NCI-H1436 (cell line): ENCODE measurements at places on chromosomes 5 and 9.

GRCh38 chr5:39730006-39730405 is 305.2 kb upstream of the DAB2 start:
- DNase-seq: no peak

GRCh38 chr5:83029912-83030311 is 47.3 kb downstream of the TMEM167A start:
- DNase-seq: no peak

DNA sequence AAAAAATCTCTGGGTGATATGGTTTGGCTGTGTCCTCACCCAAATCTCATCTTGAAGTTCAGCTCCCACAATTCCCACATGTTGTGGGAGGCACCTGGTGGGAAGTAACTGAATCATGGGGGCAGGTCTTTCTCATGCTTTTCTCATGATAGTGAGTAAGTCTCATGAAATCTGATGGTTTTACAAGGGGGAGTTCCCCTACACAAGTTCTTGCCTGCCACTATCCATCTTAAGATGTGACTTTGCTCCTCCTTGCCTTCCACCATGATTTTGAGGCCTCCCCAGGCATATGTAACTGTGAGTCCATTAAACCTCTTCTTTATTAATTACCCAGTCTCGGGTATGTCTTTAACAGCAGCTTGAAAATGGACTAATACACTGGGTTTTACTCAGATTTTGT is 513.9 kb downstream of the TLE4 start:
- no peak for DNase-seq

DNA sequence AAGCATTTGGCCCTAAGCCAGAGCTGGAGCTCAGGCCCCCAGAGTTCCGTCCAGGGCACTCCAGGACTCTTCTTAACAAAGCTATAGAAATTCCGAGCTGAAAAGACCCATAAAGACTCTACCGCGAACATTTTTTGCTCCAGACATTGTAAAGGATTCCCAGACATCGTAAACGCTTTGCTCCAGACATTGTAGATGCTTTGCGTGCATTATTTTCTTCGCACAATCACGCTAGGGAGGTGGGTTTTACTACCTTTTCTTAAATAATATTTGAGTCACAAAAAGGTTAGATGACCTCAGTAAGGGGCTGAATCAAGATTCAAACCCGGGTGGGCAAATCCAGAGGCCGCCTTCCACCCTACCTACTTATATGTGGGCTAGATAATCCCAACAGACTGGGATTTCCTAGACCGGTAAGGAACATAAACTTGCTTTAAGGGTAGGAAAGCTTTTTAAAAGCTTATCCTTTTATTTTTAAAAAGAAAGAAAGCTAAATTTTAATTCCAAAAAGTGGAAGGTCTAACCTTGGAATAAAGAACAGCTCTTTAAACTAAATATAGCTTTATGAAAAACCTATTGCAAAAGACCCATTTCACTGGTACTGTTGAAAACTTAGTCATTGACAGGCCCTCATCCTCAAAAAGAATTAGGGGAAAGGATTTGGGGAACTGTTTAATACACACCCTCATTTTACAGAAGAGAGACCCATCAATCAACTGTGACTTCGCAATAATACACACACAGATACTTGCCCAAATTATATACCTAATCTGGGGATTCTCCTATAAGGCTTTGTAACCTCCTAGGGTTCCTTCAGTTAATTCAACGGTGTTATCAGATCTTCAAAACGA is 822 bp upstream of the TNIP1 start:
- no peak for DNase-seq

DNA sequence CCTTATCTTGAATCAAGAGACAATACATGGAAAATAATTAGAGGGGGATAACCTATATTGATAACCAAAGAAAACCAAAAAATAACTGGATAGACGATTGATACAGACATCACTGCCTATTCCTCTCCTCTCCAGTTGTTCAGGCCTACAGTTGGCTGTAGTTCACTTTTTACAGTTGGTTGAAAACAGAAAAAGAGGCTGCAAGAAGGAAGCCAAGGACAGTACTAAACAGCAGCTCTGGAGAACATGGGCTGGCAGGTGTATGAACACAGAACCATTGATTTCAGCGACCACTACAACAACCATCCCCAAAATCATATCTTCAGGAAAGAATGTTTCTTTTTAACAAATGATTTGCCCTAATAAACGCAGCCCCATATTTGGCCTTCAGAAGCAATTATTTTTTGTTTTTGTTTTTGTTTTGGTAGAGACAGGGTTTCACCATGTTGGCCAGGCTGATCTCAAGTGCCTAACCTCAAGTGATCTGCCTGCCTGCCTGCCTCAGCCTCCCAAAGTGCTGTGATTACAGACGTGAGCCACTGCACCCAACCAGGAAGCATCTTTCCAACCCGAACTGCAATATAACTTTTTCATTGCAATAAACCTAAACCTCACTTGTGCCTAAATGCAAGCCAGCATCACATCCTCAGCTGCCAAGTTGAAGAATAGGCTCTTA is 64.3 kb downstream of the MLLT3 start:
- no peak for DNase-seq

GRCh38 chr9:93597142-93597706 is 20.8 kb downstream of the PHF2 start:
- no peak for DNase-seq

GRCh38 chr5:9507974-9508373 is 37.9 kb downstream of the SEMA5A start:
- DNase-seq: no peak

DNA sequence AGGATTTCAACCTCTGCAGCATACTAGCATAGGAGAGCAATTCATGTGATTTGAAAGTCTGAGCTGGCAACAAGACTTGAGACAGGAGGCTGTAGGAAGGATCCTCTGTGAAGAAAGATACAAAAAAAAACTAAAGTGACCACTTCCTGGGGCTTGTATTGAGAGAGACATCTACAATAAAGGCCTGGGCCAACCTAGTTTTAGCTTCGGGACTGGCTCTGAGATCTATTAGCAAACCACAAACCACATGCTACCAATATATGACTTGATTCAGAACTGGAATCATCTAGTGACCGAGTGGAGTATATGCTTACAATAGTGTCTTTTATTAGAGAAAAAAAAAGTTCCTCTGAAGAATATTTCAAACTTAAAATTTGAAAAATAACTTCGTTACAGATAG is 1448.9 kb upstream of the CDH6 start:
- DNase-seq: no peak

DNA sequence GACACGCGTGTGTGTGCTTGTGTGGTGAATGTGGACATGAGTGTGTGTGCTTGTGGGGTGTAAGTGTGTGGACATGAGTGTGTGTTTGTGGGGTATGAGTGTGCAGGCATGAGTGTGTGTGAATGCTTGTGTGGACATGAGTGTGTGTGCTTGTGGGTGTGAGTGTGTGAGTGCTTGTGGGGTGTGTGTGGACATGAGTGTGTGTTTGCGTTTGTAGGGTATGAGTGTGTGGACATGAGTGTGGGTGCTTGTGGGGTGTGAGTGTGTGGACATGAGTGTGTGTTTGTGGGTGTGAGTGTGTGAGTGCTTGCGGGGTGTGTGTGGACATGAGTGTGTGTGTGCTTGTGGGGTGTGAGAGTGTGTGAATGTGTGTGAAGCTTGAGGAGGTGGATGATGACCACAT is 29.8 kb upstream of the TIFAB start:
- DNase-seq: no peak

- DNase-seq: no peak
Observed at GRCh38 chr5:127839072-127839471, 135.9 kb downstream of the CCDC192 start.

DNA sequence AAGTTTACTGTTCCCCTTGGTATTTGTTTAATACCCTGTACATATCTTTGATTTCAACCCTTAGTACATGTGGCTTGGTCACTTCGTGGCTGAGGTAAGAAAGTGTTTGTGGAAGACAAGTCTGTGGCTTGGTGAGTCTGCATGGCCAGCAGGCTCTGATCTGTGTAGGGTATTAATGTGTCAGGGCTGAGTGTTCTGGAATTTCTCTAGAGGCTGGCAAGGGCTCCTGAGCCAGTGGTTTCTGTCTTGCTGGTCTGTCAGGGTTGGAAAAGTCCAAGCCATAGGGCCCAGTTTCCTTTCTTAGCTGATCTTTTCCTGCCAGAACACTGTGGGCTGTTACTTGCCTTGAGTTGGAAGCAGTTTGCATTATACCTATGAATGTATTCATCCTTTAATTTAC is 48.0 kb upstream of the FBXL7 start:
- DNase-seq: no peak

- no peak for DNase-seq
Observed at GRCh38 chr5:133396187-133396741, 216.1 kb downstream of the FSTL4 start.

DNA sequence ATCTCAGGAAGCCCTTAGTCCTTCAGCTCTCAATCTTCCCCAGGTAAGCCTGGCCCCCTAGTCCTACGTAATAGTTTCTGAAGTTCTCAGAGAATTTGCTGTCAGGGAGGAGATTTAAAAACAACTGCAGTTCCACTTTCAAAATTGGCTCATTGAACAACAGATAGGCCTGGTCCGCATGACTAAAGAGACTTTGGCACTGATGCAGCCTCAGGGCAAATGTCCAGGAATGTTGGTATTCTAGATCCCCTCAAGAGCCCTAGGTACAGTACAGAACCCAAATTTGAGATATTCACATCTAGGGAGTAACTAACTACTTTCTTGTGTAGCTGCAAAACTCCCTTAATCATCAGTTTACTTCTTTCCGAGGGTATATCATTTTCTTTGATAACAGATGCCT is 162.8 kb downstream of the GABRG2 start:
- no peak for DNase-seq

- no peak for DNase-seq
Observed at GRCh38 chr9:9924376-9924775, 688.4 kb downstream of the PTPRD start.

DNA sequence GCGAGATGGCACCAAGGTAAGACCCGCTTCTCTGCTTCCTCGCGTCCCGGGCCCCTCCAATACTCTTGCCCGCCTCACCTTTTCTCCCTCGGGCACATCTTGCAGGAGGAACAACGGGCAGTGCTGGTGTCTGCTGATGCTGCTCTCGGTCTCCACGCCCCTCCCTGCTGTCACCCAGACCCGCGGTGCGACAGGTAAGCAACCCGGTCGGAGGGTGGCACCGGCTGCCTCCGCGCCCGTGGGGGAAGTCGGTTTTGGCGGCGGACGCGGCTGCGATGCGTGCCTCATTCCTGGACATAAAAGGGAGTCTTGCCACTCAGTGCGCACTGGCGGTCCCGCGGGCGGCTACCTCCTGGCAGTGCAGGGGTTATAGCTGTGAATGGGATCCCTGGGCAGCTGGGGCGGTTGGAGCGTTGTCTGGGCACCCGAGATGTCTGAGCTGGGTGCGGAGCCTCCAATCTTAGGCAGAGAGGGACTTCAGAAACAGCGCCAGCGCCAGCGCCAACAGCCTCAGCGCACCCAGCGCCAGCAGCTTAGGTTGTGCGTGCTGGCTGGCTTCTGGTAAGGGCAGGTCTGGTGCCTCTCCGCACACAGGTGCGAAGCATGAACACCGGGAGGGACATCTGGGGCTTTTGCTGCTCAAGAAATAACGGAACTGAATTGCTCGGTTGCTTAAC is 488 bp downstream of the COL15A1 start:
- no peak for DNase-seq

- no peak for DNase-seq
Observed at GRCh38 chr5:60886158-60886557, 42.1 kb upstream of the ELOVL7 start.

- DNase-seq: no peak
Observed at GRCh38 chr9:99947395-99947794, 40.9 kb downstream of the STX17 start.

DNA sequence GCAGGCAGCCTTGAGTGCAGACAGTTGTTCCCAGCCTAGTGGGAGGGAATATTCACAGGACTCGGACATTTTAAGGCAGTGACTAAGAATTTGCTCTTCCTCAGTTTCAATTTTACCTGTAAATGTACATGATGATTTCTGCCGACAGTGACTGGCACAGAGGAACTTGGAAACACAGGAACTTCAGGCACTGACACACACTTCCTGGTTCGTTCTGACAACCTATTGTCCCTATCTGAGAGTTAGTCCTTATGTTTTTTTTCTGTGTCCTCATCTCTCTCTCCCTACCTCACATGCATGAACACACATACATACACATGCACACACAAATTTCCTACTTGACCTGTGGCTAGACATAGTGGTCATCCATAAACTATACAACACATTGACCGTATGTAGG is 89.4 kb upstream of the CD180 start:
- no peak for DNase-seq

DNA sequence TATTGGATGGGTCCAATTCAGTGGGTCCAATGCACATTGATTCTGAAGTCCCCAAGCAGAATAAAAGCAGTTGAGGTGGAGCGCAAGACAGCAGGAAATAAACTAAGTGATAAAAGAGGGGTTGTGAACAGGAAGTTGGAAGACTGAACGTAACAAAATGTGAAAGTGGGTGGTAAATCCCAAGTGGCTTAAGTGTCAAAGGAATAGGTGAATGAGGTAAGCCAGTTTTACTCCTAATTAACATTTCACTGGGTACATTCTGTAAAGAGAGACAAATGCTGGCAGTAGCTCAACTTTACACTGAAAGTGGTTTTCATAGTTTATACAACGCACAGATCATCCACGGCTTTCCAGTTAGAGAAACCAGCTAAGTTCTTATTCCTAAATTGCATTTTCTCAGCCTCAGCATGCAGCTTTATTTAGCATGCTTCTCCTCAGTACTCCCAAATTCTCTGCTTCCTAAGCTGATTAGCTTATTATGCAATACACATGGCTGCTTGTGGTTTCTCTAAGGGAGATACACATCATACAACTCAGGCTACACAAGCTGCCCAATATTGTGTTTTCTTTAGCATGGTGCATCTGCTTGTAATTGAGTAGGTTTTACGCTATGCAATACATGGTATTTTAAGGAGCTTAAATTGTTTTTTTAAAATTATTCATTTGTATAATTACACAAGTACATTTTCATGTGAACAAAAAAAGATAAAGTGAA is 34.2 kb upstream of the HSD17B4 start:
- no peak for DNase-seq
